ENCODE measurements at places on chromosomes 16 and 17.

GRCh38 chr17:13581925-13582324 lies 19.8 kb downstream of the HS3ST3A1 start:
- DNase-seq = no peak

DNA sequence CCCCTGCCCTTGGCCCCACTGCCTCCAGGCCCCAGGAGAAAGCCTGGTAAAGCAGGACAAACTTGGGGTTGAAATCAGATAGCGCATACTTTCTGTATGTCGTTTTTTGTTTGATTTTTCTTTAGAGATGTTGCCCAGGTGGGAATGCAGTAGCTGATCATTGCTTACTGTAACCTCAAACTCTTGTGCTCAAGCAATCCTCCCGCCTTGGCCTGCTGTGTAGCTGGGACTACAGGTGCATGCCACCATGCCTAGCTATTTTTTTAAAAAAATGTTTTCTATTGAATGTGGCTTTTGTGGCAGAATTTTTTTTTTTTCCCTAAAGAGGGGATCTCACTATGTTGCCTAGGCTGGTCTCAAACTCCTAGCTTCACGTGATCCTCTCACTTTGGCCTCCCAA lies 11.1 kb upstream of the CCL5 start:
- no peak for DNase-seq

DNA sequence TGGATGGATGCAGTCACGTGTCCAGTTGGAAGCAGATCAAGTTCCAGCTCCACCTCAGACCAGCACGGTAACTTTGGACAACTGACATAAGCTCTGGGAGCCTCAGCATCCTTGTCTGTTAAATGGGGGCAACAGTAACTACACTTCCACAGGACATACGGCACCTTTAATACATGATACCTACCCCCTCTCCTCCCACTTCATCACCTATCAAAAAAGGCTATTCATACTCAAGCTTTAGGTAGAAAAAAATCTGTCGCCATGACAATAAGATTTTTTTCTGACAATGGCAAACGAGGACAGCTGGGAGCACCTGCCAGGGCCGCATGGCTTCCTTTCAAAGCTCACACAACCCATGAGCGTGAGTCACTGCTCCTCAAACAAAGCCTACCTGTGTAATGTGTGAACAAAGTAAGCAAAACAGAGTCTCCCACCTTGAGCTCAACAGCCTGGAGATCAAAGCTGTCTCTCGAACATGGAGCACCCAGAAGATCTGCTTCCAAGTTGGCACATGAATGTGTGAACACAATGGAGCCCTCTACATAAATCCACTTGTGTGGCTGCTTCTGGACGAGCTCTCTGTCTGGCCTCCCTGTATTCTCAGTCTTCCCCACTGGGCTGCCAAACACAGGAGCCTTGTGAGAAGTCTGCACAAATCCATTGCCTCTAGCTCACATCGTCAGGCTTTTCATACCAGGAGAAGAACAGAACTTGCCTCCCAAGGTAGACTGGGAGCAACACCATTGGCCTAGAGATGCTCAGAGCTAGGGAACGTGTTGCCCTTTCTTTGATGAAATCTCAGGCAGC lies 459.7 kb downstream of the SOX9 start:
- DNase-seq = no peak

GRCh38 chr16:11497851-11498289 lies 88.8 kb downstream of the LITAF start:
- DNase-seq = no peak

GRCh38 chr17:82984751-82985427 lies 94.5 kb upstream of the METRNL start:
- DNase-seq = no peak

DNA sequence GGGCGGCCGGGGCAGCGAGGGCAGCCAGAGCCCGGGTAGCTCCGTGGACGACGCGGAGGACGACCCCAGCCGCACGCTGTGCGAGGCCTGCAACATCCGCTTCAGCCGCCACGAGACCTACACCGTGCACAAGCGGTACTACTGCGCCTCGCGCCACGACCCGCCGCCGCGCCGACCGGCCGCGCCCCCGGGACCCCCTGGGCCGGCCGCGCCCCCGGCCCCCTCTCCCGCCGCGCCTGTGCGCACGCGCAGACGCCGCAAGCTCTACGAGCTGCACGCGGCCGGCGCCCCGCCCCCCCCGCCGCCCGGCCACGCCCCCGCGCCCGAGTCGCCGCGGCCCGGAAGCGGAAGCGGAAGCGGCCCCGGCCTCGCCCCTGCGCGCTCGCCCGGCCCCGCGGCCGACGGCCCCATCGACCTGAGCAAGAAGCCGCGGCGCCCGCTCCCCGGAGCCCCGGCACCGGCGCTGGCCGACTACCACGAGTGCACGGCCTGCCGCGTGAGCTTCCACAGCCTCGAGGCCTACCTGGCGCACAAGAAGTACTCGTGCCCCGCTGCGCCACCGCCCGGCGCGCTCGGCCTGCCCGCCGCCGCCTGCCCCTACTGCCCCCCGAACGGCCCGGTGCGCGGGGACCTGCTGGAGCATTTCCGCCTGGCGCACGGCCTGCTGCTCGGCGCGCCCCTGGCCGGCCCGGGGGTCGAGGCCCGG lies 36.1 kb upstream of the ZC3H18 start:
- peak; percentile 77 for DNase-seq

DNA sequence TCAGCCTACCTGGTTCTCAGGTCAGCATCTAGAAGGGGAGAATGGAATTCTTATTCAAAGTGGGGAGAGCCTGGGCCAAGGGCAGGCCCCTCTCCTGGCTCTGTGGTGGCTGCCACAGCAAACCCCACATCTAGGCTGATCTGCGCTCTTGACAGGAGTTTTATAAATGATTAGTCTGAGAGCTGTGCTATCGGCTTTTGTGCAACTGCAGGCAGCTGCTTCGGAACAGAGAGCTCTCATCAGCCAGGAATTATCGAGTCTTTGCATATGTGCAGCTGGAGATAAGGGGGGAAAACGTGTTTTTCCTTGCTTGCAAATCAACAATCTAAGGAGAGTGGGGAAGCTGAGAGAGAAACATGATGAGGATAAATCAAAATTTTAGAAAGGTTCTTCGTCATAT lies 91.7 kb downstream of the HS3ST3A1 start:
- DNase-seq = no peak

DNA sequence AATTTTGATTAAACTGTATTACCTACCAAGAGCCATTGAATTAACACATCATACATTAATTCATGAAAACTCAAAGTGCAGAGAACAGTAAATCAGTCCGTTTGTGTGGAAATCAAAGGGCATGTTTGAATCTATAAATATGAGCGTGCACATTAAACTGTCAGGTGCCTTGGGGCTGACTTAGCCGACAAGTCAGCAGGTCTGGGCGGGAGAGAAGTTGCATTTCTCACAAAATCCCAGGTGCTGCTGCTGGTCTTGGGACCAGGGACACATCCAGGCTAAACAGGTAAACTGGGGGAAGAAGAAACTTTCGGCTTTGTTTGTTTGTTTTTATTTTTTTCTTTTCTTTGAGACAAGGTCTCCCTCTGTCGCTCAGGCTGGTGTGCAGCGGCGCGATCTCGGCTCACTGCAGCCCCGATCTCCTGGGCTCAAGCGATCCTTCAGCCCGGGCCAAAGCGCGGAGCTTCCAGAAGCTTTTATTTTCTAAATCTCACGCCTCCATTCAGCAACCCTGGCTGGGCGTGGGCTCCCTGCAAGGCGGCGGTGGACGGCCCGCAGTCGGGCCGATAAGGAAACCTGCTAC lies 213.9 kb downstream of the MRTFB start:
- DNase-seq = no peak

- DNase-seq = no peak
Observed at GRCh38 chr16:11768849-11769248, 26.2 kb upstream of the TXNDC11 start.

GRCh38 chr17:67160791-67161190 lies 84.2 kb downstream of the HELZ start:
- DNase-seq = no peak

GRCh38 chr17:17035490-17035889 lies 6.8 kb upstream of the MPRIP start:
- no peak for DNase-seq

- no peak for DNase-seq
Observed at GRCh38 chr16:47395733-47396498, 64.9 kb downstream of the ITFG1 start.

- DNase-seq = no peak
Observed at GRCh38 chr17:30238387-30239088, 3.0 kb upstream of the SLC6A4 start.

- DNase-seq = no peak
Observed at GRCh38 chr16:58269526-58269925, 25.3 kb downstream of the PRSS54 start.

DNA sequence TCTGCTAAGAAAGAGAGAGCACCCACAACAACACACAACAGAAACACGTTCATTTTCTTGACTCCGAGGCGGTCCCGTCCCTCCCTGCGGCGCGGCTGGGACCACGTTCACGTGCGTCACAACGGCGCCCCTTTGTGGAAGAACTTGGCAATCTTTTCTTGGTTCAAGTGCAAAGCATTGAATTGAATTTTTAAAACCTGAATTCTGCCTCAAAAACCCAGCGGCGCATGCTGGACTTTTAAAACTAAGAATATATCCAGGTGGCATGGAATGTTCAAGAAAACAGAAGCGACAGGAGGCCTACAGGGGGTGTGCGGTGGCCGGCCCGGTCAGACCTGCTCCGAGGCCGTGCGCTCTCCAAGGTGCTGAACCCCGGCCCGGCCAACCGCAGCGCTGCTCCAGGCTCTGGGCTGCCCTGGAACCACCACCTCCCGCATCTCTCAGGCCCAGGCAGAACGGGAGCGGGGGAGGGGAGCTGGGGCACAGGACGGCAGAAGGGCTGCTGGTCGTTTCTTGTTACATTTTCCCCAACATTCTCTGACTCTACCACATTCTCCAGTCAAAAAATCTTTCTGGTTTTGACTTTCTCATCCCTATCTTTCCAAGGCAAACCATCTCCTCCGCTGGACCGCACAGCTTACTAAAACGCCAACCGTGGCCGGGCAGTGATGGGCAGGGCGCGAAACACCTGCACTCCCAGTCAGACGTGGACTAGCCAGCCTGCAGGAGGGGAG lies 3.4 kb upstream of the HEXD start:
- DNase-seq = peak; percentile 81

DNA sequence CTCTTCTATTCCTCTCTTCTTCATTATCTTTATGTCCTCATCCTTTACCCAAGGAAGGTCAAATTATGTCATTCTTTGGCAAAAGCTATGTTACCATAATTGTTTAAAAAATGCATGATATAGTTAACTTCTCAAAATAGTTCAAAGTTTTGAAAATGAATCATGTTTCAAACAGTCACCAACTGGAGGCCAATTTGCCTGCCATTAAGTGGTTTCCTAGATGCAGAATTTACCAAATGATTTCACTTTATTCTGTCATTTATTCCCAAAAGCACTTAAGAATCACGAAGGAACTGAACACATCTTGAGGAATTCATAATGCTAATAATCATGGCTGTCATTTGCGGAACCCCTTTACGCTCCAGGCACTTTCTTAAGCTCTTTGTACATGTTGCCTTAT lies 190.9 kb upstream of the CDH11 start:
- no peak for DNase-seq

DNA sequence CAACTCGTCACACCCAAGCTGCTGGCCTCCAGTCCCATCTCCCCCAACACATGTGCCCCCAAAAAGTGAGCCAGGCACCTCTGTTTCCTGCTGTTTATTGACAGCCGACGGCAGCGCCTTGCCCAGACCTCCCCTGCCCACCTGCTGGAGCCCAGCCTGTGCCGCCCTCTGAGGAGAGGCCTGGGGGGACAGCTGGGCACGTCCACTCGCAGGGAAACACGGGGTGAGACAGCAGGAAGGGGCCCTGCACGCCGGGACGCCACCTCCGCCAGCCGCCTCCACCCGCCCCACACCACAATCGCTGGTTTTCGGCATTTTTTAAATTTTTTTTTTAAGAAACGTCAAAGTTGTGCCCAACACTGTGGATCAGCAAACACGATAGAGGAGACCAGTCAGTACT lies 19.3 kb downstream of the CASKIN1 start:
- no peak for DNase-seq

DNA sequence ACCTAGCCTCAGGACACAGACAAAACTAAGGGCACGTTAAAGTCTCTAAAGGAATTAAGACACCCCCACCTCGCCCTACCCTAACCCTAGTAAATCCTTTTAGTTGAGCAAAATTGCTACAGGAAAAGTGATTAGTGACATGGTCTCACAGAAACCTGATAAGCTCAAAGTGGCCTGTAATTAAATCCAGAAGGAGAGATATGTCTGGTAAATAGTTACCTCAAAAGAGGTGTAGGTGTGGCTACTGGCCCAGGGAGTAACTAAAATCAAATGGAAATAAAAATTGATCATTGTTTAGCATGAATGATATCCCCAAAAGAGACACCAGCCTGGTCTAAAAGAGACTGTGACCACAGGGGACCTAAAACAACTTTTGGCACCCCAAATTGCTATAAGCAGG lies 168.3 kb downstream of the SLC39A11 start:
- no peak for DNase-seq

GRCh38 chr16:87384162-87384874 lies 742 bp upstream of the FBXO31 start:
- no peak for DNase-seq

GRCh38 chr17:76092526-76093413 lies 10.8 kb downstream of the EXOC7 start:
- no peak for DNase-seq

DNA sequence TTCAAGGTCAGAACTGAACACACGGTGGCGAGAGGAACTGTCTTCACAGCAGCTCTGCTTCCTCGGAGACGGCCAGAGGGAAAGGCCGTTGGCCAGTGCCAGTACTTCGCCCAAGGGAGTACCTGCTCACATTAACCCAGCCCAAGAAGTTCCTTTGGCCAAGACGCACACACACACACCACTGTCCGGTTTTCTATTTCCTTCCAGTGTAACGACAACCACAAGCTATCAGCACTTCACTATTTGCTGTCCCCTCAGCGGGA lies 744 bp upstream of the GGNBP2 start:
- peak; percentile 23 for DNase-seq

GRCh38 chr17:44024853-44025252 lies 10.1 kb upstream of the TMEM101 start:
- no peak for DNase-seq

- DNase-seq = no peak
Observed at GRCh38 chr17:77214743-77215142, 74.0 kb downstream of the SEC14L1 start.

All from stimulated activated CD4-positive, alpha-beta T cell treated with anti-CD3 and anti-CD28 coated beads, Interleukin-4, amount 100 ng/mL, for 24 hours (primary cell).